ENCODE measurements at places on chromosomes 16 and 17.

- no peak for DNase-seq
Measured at GRCh38 chr17:12851901-12852435, 62.7 kb downstream of the ARHGAP44 start.

- peak; percentile 67 for DNase-seq
Measured at GRCh38 chr16:49410226-49410625, 36.6 kb downstream of the C16orf78 start.

DNA sequence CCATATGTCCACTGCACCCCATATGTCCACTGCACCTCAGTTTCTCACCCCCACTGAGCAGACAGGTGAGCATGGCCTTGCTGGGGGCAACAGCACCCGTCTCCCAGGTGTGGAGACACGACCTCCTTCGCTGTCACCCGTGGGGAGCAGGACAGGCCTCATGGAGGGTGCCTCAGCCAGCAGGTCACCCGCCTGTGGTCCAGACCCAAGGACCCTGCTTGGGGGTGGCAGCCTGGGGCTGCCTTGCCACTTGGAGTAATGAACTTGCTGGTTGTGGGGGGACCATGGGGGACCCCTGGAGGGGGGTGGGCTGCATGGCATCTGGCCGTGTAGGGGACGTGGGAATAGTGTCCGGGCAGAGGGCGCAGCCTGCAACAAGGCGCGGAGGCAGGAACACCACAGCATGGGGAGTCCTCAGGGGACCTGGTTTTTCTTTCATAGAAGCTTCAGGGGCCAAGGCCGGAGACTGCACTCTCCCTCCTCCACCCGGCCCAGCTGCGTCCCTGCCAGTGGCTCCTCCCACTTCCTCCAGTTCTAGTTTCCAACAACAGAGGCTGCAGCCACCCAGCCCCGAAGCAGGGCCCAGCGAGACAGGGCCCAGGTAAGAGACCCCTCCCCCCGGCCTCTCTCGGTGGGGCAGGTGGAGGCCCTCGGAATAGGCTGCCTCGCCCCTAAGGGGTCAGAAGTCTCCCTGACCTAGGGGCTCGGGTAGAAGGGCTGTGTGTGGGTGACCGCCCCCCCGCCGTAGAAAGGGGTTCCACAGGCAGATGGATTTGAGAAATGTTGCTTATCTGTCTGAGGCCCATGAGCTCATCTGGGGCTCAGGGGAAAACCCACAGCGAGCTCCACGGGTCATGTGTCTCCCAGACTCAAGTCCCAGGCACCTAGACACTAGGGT, at the start of gene NHLRC4:
NHLRC4 (plus strand) TSS at position 531 of the 898 bp plus-strand sequence. CDS start 1,043 bp downstream, outside the sequence.
- no peak for DNase-seq

GRCh38 chr17:13393841-13394710, 207.7 kb downstream of the HS3ST3A1 start:
- no peak for DNase-seq

DNA sequence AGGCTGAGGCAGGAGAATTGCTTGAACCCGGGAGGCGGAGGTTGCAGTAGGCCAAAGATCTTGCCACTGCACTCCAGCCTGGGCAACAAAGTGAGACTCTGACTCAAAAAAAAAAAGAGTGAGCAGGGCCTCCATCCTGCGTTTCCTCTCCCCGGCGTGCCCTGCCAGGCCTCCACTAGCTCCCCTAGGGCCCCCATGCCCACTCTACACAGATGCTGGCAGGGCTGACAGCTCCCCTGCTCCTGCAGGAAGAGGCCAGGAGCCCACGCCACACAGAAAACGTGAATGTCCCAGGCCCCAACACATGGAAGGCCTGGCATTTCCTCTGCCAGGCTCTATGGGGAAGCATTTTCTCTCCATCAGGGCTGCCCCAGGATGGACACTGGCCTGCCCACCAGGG, 109.4 kb downstream of the AMFR start:
- no peak for DNase-seq

DNA sequence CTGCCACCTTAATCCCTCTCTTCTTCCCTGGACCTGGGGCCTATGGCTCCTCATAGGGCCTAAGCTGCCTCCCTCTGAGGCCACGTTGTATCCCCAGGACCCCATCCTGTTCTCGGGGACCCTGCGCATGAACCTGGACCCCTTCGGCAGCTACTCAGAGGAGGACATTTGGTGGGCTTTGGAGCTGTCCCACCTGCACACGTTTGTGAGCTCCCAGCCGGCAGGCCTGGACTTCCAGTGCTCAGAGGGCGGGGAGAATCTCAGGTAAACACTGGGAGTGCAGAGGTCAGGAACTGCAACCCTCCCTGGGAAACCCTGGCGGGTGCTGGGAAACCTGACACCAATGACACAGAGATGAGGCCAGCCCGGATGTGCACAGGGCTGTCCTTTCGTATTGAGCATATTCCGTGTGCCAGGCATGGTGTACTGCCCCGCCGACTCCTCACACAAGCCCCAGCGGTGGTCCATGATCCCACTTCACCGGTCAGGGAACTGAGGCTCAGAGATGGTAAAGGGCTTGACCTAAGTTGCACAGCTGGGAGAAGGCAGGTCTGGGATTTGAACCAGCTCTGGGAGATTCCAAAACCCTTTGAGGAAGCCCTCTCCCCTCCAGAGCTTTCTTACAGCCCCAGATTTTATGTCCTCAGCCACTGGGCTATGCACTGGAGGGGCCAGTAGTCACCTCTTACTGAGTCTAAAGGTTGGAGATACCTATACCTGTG, 22.9 kb downstream of the ANKRD40 start:
- DNase-seq = no peak

- no peak for DNase-seq
Measured at GRCh38 chr17:50905460-50905803, 39.3 kb upstream of the TOB1 start.

DNA sequence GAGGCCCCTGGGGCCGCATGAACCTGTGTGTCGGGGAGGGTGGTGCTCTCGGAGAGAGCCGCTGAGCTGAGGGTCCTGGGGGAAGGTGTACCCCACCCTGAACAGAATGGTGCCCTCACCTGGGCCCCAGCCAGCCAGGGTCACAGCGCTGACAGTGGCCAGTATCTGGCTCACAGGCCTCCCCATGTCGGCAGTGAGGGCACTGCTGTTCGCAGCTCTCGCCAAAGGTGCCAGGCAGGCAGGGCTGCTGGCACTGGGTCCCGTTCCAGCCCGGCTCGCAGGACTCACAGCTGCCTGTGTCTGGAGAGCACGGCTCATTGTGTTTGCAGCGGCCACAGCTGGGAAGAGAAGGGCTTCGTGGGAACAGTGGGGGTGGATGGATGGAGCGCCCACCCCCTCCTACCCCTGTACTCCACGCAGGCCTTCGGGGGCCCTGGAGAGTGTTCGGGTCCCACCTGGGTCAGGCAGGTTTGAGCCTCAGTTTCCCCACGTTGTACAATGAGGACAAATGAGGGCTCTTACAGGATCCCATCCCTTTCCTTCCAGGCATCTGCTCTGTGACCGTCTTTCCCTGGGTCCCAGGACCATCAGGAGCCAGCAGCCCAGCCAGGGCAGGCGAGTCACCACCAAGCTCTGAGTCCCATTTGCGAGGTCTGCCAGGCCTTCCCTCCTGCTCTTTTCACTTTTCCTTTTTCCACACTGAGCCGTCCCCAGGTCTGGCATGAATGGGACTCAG, 5.0 kb downstream of the SCARF1 start:
- no peak for DNase-seq

- no peak for DNase-seq
Measured at GRCh38 chr16:29318037-29318436, 88.5 kb downstream of the NPIPB11 start.

Measured in vagina (tissue), 2 donors.